Effector memory CD8-positive, alpha-beta T cell (primary cell): ENCODE measurements at places on chromosomes 11 and 22.

- DNase-seq = no peak
- H3K4me1 ChIP-seq = peaks cover 13% of the 10 kb centered on the region
- H3K27ac ChIP-seq = no peak overlapping the region
- H3K27me3 ChIP-seq = no peaks in the 10 kb centered on the region
Observed at GRCh38 chr11:14376920-14377319, 17.9 kb upstream of the RRAS2 start.

- no peak for DNase-seq
- H3K4me1 ChIP-seq = no peaks in the 10 kb centered on the region
Observed at GRCh38 chr11:103529181-103529684, 420.0 kb downstream of the DYNC2H1 start.

DNA sequence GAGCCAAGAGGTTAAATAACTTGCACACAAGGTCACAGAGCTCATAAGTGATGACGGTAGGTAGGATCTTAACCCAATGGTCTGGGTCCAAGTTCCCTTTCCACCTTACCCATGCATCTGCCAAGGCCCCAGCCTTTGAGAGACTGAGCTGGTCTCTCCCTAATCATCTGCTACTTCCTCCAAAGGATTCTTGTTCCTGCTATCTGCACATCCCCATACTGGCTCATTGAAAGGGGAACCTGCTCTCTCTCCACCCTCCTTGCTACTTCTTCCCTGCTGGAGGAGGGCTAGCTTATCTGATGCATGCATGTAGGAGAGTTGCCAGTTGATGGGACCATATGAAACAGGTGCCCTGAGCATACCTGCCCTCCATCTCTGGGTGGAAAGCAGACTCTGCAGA, 47.7 kb downstream of the COMMD9 start:
- peaks cover 47% of the 10 kb centered on the region for H3K27me3 ChIP-seq
- no peak overlapping the region for H3K27ac ChIP-seq
- H3K4me1 ChIP-seq = no peaks in the 10 kb centered on the region

GRCh38 chr11:31690041-31690440, 121.1 kb downstream of the PAX6 start:
- H3K4me1 ChIP-seq = peaks cover 9% of the 10 kb centered on the region
- no peak overlapping the region for H3K4me3 ChIP-seq
- no peak for DNase-seq
- H3K27ac ChIP-seq = no peak overlapping the region
- H3K27me3 ChIP-seq = no peaks in the 10 kb centered on the region
- H3K36me3 ChIP-seq = no peaks in the 10 kb centered on the region

DNA sequence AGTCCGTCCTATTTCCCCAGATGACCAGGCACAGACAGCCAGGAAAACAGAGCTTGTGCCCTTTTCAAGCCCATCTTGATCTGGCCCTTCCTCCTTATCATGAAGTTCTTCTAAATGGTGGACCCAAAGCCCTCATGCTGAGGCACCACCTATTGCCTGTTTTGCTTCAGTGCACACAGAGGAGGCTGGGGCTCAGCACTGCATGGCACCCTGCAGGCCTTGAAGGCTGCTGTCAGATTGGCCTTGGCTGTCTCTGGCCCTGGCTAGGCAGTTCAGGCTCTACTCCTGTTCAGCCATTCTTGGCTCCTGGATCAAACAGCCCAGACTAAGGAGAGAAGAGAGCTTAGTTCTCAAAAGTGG, 49.2 kb downstream of the OTOG start:
- no peak overlapping the region for H3K4me3 ChIP-seq
- peaks cover 57% of the 10 kb centered on the region for H3K27me3 ChIP-seq
- no peak overlapping the region for H3K27ac ChIP-seq
- no peak for DNase-seq
- no peaks in the 10 kb centered on the region for H3K36me3 ChIP-seq
- no peaks in the 10 kb centered on the region for H3K4me1 ChIP-seq
